Panc1 (cell line): ENCODE measurements at places on chromosomes 2 and 18. TPM values are rescaled to one million over a fixed set of nuclear protein-coding genes. Genes with fewer than 3 reads are reported as not detected.

The SLC9A4 gene
- total RNA-seq, result not detected

- no peak for DNase-seq
- peaks cover 9% of the 10 kb centered on the region for H3K4me1 ChIP-seq
- no peaks in the 10 kb centered on the region for H3K27me3 ChIP-seq
- H3K36me3 ChIP-seq, result no peaks in the 10 kb centered on the region
- no peak overlapping the region for H3K27ac ChIP-seq
These were observed 72.7 kb downstream of the CAB39 start for GRCh38 chr2:230785346-230785745.

DNA sequence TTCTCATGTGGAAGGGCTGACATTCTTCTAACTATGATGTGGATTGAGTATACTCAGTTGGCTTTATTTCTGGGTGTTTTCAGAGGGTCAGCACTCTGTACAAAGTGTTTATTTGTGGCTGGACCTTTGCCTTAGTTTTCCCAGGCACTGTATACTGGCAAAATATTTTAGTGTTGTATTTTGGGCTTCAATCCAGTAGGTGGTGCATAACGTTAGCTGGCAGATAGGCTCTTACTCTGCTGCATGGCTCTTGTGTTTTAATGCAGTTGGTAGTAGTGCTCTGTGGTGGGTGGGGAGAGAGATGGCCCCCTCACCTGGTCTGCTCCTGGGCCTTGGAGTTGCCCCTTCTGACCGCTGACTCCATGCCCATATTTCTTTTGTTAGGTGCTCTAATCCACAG lies 75.6 kb upstream of the REG3A start:
- no peaks in the 10 kb centered on the region for H3K36me3 ChIP-seq
- H3K4me1 ChIP-seq, result no peaks in the 10 kb centered on the region
- DNase-seq, result no peak
- no peak overlapping the region for H3K4me3 ChIP-seq
- H3K27ac ChIP-seq, result no peak overlapping the region
- H3K27me3 ChIP-seq, result no peaks in the 10 kb centered on the region

- no peaks in the 10 kb centered on the region for H3K4me1 ChIP-seq
- no peaks in the 10 kb centered on the region for H3K36me3 ChIP-seq
- H3K27ac ChIP-seq, result no peak overlapping the region
These were observed 931.0 kb downstream of the EPHA4 start for GRCh38 chr2:220641137-220641536.
